DMS79 treated with DMSO at 0.1 percent for 48 hours (cell line): ENCODE measurements at places on chromosomes 3 and 15.
A peak's percentile ranks its signal among the peaks of the same experiment; 100 is the strongest.

DNA sequence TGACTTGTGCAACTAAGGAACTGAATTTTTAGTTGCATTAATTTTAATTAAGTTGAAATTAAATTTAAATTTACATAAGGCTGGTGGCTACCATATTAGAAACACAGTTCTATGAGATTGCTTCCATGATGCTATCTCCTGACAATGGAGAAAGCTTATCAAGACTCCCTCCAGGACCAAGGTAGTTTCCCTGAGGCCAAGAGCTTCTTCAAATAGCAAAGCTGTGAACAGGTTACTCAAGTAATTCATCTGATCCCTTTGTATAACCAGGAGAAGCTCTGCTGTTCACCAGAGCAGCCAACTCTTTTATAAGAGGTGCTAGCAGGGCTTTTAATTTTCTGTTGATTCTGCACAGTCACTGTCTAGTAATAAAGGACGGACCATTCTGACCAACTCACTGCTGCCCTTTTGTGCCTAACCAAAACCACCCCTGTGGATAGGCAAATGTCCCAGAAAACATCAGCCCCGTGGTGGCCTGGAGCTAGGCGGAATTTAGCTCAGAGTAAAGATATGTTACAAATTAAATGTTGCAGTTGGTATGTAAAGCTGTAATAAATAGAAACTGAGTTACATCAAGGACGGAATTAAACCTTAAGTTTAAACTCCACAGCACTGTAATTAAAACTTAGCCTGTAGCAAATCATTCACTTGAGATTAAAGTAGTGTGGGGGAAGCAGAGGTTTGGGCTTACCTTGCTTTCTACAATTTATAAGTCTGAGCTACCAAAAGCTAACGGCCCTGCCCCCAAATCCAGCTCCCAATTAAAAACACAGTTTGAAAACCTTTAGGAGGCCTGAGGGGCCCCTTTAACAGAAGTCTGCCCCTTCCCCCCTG, 55.6 kb upstream of the LRTM1 start:
- no peak for DNase-seq

DNA sequence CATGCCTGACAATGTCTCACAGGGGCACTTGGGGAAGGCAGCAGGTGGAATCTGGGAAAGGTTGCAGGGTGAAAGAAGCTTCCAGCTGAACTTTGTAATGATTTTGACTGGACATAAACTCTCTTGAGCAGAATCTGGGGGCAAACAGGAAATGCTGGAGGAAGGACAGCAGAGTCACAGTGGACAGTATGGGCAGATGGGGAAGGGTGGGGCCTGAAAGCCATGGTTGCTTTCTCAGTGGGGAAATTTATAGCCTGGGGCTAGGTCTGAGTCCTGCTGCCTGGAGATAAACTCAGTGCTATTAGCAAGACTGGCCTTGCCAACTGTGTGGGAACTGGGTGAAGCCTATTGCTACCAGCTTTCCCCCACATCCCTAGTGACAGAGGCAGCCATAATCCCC, 203.2 kb downstream of the OSBPL10 start:
- no peak for DNase-seq

DNA sequence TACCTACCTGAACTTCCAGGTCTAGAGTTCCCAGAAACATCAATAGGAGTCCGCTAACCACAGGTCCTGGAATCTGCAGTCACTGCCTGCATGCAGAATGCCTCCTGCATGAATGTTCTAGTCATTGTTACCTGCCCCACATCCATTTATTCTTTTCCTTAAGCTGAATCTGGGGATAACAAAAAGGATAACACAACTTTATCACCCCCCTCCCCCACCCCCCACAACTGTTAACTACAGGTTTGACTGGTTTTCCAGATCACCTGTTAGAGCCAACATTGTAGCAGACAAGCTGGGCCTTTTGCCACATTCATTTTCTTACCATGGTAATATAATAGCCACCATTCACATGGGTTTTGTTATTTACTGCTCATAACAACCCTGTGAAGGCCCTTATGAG, 4.6 kb upstream of the CTSH start:
- no peak for DNase-seq

DNA sequence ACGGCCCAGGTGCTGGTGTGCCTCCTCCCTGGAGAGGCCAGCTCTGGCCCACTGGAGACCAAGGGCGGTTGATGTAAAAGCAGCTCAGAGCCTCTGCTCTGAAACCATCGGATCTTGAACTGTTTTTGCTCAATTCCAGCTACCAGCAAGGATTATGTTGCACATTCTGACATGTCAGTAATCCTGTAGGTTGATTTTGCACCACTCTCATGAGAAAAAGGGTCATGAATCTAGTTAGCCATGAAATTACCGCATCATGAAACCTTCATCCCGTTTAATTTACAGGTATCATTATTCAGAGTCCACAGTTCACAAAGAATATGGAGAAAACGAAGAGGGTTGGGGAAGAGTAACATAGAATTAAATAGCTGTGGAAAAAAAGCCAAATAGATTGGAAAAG, 120.4 kb upstream of the NSMCE3 start:
- DNase-seq: no peak

DNA sequence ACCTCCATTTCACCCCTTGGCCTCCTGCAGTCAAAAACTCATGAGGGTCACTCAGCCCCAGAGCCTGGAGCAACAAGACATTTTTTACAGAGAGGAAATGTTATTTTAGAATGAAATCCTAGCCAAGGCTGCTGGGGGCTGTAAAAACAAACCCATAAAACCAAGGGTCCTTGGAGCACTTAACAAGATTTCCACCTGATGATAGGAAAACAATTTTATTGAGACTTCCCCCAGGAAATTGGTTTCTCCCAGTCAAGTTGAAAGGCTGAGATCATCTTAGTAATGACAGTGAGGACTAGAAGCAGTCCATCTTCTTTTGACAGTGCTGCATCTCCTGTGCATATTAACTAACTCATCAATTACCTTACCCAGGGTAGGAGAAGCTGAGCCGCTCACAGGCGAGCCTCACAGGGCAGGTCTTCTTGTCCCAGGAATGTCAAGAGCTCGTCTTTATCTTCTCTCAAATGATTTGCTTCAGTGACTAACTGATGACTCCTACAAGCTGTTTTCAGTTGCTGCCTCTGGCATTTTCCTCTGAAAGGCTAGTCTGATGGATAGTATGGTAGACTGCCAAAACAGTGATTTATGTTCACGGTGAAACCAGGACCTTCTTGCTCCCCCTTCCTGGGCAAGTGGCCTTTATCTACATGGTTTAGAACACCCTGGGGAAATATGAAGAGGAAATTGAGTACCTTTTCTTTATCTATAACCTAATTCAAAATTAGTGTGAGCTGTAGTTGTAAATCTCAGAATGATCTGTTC, 34.6 kb upstream of the AEN start:
- peak; percentile 40 for DNase-seq

DNA sequence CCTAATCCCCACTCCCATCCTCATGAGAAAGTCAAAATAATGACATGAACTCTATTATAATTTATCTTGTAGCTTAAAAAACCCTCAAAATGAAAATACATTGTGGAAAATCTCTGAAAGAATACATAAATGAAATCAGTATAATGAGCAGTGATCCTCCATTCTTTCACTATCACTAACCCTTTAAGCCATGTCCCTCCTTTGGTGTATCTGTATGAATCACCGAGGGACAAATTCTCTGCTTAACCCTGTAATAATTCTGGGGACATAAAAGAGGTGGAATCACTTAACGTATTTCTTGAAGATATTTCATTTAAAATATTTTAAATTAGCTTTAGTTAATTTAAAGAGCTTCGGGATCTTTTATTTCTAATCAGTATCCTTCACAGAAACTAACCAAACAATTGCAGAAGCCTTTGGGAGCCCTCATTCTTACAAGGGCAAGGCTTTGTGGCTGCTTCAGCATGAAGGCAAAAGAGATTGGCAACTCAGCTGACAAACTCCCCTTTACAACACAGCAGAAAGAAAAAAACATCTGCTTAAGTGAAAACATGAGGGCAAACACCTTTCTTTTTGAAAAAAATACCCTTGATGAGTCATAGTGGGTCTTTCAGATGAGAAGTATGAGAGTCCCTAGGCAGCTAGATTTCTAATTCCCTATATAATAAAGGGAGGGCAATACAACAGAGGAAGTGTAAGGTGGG, 44.0 kb upstream of the ALCAM start:
- no peak for DNase-seq

GRCh38 chr15:82835391-82835917, 26.0 kb downstream of the WHAMM start:
- no peak for DNase-seq

DNA sequence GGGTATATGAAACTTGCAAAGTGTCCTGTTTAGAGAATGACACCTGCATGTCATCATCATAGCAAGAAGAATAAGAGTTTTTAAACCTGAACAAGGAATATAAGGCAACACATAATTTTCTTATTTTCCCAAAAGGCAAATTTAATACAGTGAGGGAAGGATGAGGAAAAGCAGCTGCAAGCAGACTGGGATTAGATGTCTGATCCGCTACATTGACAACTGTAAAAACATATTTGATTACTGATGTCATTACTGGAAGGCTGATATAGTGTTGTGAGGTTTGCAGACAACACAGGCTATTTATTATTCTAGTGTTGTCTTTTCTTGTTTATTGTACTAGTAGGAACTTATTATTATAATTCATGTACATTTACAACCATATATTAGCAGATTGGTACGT, 528.7 kb downstream of the ZIC1 start:
- no peak for DNase-seq

DNA sequence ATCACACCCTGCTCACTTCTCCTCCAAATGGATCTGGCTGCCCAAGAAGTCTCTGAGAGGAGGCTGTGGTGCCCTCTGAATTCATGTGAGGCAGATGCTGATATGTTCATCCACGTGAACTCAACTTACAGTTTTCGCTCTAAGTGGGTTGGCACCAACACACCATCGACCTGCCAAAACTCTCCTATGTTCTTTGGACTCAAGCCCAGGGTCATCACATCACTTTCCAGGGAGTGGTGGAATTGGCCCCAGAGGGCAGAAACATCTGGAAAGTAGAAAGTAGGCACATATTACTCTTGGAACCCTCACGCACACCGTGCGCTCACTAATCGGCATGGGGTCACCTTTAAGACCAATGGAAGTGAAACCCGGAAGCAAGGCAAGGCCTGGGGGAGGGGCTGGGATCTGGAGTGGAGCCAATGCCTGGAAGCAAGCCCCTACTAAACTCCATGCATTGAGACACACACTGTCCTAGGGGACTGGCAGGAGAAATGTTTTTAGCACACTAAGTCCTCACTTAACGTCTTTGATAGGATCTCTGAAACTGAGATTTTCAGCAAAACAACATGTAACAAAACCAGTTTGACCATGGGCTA, 41.4 kb downstream of the SSUH2 start:
- no peak for DNase-seq

GRCh38 chr15:40528801-40529200, 36.0 kb downstream of the CCDC32 start:
- no peak for DNase-seq

GRCh38 chr15:47820747-47821319, 103.5 kb downstream of the SEMA6D start:
- peak; percentile 7 for DNase-seq

GRCh38 chr3:97306226-97306625, 458.3 kb upstream of the ARL6 start:
- no peak for DNase-seq

GRCh38 chr3:113736548-113737089, 9.4 kb downstream of the NAA50 start:
- DNase-seq: peak; percentile 35

- no peak for DNase-seq
Observed at GRCh38 chr15:69060041-69060481, 45.6 kb downstream of the NOX5 start.

DNA sequence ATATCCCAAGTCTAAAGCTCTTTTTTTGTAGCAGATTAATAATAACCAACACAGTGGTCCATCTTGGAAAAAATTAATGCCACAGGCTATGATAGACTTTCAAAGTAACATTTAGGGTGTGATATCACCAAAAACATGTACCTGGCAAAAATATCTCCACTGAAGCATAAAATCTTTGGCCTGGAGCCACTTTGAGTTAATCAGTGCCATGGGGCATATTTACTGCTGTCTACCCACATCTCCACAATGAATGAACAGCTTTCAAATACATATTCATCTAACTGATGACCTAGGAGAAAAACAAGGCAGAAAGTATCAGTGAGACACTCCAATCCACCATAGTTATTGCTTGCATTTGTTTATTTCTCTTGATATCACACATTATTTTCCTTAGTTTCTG, 296.0 kb upstream of the MDFIC2 start:
- DNase-seq: no peak

GRCh38 chr15:70098153-70098460, 390 bp upstream of the TLE3 start:
- DNase-seq: no peak
